Stimulated activated CD4-positive, alpha-beta T cell treated with anti-CD3 and anti-CD28 coated beads, Interleukin-1b, Interleukin-23, amount 100 ng/mL, for 48 hours (primary cell): ENCODE measurements at places on chromosomes 1 and 21.

DNA sequence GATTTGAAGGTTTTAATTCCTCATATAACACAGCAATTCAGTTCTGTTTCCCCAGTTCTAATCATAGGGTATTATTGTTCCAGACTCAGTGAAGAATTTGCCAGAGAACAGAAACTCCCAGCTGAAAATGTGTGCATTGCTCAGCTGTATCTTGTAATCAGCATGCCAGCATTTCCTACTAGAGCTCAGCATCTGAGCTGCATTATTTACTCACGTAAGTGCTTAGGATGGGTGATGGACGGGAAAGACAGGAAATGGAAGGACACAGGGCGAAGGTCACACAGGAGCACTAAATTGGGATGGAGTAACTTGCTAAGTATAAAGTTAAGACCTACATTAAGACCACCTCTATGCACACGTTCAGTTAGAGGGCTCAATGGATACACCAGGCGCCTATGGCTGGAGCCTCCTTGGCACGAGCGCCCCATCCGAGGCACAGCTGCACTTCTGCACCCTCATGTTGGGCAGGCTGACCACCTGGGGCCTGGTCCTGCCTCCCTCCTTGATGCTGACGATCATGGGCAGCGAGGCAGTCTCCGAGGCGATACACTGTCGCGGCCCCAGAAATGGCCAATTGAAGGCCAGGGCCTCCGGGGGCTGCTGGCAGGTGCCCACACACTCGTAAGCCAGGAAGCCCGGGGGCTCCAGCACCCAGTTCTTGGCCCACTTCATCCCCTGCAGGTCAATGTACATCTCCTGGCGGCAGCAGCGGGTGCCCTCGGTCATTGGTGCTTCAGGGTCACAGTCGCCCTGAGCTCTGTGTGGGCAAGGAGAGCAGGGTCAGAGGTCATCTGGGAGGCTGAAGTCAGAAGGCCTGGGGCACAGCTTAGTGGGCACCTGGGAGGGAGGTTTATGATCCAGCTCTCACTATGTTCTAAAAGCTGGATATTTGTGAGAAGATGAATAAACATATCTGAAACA is 3.7 kb downstream of the LEFTY2 start:
- DNase-seq: no peak

GRCh38 chr21:31560479-31560878 is 99.0 kb upstream of the SOD1 start:
- DNase-seq: no peak

DNA sequence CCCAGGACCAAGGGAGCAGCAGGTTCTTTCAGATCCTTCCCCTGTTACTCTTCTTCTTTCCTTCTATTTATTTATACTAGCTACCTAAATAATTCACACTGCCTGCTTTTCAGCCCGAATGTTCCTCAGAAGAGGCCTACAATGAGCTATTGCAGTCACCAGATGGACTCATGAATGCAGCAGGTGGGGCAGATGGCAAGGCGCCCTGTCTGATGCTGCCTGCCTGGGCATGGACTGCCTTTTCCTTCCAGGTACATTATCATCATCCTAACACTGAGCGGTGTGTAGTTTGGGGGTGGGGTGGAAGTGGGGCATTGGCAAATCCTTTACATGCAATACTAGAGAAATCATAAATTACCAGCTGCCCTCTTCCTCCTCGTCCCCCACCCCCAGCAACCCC is 17.6 kb downstream of the ESRRG start:
- no peak for DNase-seq

GRCh38 chr1:205676597-205676996 is 3.7 kb downstream of the SLC45A3 start:
- no peak for DNase-seq

DNA sequence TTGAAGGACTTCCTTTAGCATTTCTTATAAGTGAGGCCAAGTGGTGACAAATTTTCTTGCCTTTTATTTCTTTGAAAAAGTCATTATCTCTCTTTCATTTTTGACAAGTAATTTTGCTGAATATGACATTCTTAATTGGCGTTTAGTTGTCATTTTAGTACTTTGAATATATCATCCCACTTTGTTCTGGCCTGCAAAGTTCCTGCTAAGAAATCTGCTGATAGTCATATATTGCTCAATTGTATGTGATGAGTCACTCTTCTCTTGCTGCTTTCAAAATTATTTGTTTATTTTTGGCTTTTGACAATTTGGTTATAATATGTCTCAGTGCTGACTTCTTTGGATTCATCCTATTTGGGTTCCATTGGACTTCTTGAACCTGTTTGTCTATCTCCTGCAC is 312.6 kb downstream of the DUSP10 start:
- no peak for DNase-seq

DNA sequence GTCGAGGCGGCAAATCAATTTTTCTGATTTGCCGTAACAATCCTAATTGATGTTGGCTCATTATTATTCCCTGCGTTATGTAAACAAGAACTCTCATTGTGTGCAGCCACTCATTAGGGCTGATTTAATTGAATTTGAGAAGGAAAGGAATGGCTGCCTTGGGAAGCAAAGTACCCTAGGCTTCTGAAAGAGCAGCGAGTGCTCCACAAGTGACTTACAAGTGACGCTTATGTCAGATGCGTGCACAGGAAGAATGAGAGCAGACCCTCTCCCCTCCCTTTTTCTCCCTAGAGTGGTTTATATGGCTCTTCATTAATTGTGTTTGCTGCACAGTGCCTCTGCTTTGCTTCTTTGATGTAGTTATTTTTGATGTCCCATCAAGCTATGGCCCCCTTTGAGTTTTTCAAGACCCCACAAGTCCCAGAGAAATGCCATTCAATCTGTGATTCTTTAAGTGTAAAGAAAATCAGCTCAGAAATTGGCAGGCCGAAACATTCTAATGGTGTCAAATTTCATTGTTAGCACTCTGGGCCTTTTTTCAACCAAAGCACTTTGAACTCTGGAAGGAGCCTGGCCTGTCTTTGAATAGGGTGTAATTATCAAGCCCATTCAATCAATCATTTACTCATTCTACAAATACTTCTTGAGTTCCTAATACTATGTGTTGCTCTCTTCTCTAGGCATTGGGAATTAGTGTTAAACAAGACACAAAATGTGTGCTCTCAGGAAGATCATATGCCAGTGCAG is 86.8 kb upstream of the VAV3 start:
- DNase-seq: no peak

DNA sequence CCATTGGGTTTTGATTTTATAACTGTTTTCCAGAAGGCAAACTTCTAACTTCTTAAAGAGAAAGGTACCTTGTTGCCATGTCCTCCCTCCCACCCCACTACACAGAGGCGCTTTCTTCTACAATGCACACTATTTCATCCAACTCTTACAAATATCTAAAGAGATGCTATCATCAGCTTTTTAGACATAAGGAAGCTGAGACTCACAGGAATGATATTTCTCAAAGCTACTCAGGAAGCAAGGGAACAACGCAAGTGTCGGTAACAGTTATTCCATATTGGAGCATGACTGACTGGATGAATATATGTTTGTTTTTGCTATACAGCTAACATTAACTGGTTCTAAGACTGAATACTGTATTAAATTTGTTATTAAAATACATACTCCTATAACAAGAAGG is 318.0 kb downstream of the SMYD3 start:
- no peak for DNase-seq

DNA sequence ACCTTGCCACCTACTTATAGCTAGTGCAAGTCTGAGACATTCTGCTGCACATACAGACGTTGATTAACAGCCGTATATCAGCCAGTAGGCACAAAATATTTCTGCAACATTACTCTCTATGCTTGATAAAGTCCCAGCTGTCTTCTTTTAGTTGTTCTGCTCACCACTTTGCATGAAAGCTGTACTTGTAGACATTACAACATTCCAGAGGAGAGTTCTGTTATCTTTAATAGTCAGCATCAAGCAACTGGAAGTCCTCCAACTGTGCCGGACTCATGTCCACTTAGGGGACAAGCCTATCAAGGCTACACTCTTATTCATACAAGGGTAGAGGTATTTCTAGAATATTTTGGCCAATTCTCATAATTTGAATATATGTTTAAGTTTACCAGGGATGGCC is 50.0 kb downstream of the CACHD1 start:
- DNase-seq: no peak

- no peak for DNase-seq
These were observed 14.3 kb downstream of the GMEB1 start for GRCh38 chr1:28682840-28683239.

GRCh38 chr1:89041119-89041641 is 18.5 kb upstream of the GBP3 start:
- DNase-seq: peak; percentile 52

DNA sequence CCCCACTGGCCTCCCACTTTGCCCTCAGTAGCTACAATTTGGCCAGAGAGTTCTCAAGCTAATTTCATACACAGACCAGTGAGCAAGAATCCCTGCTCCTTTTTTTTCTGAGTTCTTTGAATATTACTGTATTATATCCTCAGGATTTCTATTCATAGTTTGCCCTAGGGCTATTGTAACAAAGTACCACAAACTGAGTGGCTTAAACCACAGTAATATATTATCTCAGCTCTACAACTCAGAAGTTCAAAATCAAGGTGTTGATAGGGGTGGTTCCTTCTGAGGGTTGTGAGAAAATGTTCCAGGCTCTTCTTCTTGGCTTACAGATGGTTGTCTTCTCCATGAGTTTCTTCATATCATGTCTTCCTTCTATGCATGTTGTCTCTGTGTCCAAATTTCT is 289.4 kb upstream of the ESRRG start:
- DNase-seq: no peak

GRCh38 chr1:75727571-75727970 is 3.1 kb downstream of the ACADM start:
- no peak for DNase-seq

DNA sequence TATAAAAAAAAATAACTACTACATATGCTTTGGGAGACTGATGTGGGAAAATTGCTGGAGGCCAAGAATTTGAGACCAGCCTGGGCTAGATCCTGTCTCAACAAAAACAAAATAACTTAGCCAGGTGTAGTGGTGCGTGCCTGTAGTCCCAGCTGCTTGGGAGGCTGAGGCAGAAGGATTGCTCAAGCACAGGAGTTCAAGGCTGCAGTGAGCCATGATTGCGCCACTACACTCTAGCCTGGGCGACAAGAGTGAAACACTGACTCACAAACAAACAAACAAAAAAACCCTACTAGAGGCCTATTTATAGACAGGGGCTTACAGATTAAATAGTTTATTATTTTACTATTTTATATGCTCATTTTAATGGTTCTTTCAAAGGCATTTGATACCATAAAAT is 80.0 kb downstream of the LHX4 start:
- DNase-seq: no peak

- no peak for DNase-seq
These were observed 120.6 kb downstream of the NAV1 start for GRCh38 chr1:201659572-201659971.

DNA sequence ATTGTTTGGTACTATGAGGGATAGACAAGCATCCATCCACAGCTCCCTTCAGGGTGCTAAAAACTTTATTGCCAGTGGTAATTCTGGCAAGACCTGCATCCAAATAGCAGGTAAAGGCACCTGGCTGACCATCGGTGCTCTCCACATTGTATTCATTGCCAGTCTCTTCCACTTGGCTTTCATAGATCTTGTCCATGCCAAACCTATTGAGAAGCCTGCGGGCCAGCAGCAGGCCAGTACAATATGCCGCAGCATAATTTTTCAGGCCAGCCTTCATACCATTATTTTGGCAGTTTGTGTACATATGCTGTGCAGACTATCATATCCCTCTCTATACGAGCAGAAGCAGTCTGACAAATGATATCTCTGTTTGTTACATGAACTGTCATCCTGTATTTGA is 70.2 kb downstream of the SWT1 start:
- no peak for DNase-seq

DNA sequence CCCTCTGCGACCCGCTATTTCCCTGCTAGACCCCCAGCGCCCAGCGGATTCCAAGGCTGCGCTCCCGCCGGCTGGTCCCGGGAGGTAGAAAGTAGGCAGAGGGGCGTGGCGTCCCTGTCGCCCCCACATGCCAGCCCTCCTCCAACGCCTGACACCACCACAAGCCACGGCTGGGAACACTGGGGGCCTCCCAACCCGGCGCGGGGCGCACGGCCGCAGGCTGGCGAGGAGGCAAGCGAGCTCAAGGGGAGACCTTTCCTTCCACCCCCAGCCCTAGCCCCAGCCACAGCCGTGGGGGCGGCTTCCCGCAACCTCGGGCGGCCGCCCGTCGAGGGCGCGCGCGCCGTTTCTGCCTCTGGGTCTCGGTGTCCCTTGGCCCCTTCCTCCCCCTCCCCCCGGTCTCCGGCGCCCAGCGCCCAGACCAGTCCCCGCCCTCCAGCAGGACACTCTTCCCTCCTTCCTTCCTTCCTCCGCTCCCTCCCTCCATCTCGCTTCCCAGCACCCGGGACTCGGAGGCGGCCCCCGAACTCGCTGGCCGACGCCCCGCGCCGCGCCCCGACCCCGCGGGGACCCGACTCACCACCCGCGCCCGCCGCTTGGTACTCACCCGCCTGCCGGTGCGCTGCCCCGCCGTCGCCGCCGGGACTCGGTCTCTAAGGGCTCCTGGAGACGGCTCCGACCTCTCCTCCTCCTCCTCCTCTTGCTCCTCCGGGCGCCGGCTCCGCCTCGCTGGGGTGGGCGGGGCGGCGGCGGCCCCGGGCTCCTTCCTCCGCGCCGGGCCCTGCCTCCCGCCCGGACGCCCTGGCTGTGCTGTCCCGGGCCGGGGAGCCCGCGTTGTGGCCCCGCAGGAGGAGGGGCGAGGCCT is at the start of gene GNG12:
Gene GNG12, minus strand, starts transcription at position 731 of the 865 bp plus-strand sequence. CDS start 125,781 bp downstream, outside the sequence.
- DNase-seq: peak; percentile 16

DNA sequence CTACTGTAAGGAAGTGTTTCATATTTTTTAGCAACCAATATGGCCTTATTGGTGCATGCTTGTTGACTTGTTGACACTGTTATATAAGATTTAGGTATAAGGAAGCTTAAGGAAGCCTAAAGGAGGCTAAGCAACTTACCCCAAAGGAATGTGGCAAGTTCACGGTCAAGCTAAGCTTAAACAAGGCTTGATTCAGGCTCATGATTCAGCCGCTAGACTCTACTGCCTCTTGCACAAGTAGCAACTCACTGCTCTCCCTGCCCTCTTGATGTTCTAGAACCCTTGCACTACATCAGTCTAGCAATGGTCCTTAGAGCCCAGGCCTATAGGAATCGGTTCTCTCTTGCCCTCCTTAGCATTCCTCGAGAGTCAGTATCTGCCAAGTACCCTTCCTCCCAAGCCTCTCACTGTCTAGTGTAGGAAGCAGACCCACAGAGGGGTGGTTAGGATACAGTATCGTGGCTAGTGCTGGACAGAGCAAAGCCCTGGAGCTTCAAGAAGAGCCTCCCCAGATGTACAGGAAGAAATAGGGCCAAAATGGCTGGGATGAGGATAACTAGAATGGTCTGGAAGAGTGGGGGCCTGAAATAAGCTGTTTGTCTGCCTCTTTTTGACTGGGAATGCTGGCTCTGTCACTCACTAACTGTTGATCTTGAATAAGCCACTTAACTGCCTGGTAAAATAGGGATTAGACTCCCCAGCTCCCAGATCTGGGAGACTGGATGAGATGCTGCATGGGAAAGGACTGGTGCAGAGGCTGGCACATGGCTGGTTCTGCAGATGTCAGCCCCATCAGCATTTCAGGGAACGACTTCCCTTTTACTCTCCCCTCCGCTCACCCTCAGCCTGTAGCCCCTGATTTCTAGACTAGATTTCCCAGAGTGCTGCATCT is 122.2 kb downstream of the NAV1 start:
- DNase-seq: no peak

- no peak for DNase-seq
These were observed 136.9 kb downstream of the DISC1 start for GRCh38 chr1:231763456-231763855.
